ENCODE measurements at places on chromosomes 6 and 20.

DNA sequence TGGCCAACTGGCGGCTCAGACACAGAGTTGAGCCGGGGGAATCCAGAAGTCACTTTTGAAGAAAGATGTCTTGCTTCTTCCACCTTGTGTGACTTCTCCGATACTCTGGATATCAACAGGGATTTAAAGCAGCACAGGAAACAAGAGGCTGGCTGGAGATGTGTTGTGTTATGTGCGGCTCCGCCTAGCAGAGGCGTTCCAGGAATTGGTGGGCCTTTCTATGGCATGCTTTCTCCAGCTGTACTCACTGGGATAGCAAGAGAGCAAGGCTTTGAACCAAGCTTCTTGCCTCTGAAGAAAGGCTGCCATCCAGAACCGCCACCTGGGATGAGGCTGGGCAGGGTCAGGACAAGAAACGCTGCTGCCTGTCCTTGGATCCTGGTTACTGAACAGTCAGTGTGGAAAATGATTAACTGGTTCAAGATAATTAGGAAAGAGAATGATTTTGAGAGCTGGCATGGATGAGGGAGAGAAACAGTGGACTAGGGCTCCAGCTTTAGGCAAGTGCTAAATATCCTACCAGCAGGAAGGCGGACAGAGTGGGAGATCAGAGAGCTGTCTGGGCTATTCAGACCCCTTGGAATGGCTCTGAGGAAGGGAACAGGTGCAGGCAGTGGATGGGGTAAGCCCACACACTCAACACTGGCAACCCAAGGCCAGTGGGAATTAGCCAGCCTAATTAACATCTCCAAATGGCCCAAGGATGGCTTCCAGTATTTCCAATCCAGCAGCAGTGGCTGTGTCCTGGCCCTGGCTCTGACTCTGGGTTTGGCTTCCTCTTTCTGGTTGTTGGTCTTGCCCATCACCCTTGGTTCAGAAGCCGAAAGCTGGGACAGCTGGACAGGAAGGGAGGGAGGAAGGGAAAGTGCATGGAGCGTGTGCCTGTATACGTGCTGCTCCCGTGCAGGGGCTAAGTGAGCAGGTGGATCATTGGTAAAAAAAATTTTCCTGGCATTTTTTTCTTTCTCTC lies 31.9 kb downstream of the INSM1 start:
- no peak for DNase-seq

- DNase-seq, result no peak
Observed at GRCh38 chr20:50389808-50390684, 120.1 kb upstream of the PTPN1 start.

DNA sequence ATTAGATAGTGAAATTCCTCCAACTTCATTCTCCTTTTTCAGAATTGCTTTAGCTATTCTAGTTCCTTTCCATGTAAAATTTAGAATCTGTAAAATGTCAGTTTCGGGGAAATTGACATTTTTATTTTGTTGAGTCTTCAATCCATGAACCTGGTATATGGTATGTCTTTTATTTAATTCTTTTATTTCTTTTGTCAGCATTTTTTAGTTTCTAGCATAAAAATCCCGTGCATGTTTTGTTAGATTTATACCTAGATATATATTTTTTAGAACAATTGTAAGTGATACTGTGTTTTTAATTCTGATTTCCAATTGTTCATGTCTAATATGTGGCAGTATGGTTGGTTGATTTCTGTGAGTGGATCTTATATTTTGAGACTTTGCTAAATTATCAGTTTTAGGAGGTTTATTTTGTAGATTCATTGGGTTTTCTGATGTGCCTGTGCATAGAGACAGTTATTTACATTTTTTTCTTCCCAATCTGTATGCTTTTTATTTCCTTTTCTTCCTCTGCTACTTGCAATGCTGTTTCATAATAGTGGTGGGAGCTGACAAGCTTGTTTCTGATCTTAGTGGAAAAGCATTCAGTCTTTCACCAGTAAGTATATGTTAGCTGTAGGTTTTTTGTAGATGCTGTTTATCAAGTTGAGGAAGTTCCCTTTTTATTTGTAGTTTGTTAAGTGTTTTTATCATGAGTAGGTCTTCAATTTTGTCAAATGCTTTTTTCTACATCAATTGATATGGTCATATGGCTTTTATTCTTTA lies 13.7 kb downstream of the TAB2 start:
- DNase-seq, result no peak

DNA sequence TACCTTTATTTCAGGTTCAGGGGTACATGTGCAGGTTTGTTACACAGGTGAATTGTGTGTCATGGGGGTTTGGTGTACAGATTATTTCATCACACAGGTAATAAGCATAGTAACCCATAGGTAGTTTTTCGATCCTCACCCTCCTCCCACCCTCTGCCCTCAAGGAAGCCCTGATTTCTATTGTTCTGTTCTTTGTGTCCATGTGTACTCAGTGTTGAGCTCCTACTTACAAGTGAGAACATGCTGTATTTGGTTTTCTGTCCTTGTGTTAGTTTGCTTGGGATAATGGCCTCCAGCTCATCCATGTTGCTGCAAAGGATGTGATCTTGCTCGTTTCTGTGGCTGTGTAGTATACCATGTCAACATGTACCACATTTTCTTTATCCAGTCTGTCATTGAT lies 66.0 kb downstream of the STK4 start:
- no peak for DNase-seq

GRCh38 chr6:154246723-154247118 lies 109.9 kb downstream of the IPCEF1 start:
- DNase-seq, result no peak

GRCh38 chr20:2002365-2002764 lies 8.5 kb upstream of the PDYN start:
- DNase-seq, result no peak

- no peak for DNase-seq
Observed at GRCh38 chr6:150881911-150882481, 16.5 kb downstream of the MTHFD1L start.

- DNase-seq, result no peak
Observed at GRCh38 chr6:133959667-133960368, 6.8 kb downstream of the TBPL1 start.

DNA sequence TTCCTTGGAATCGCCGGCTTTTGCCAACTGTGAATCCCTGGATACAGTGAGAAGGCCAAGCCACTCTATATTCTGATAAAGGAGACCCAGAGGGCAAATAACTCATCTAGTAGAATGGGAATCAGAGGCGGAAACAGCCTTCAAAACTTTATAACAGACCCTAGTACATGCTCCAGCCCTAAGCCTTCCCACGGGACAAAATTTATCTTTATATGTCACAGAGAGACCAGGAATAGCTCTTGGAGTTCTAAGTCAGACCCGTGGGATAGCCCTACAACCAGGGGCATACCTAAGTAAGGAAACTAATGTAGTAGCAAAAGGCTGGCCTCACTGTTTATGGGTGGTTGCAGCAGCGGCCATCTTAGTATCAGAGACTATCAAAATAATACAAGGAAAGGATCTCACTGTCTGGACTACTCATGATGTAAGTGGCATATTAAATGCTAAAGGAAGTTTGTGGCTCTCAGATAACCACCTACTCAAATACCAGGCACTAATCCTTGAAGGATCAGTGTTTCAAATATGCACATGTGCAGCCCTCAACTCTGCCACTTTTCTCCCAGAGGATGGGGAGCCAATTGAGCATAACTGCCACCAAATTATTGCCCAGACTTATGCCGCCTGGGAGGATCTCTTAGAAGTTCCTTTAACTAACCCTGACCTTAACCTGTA lies 29.5 kb downstream of the CEP85L start:
- DNase-seq, result no peak

GRCh38 chr6:73797861-73798260 lies 101.9 kb downstream of the CD109 start:
- DNase-seq, result no peak

- DNase-seq, result no peak
Observed at GRCh38 chr6:167476844-167477595, 152.1 kb downstream of the TTLL2 start.

GRCh38 chr20:45041464-45042337 lies 59.2 kb downstream of the KCNS1 start:
- no peak for DNase-seq

DNA sequence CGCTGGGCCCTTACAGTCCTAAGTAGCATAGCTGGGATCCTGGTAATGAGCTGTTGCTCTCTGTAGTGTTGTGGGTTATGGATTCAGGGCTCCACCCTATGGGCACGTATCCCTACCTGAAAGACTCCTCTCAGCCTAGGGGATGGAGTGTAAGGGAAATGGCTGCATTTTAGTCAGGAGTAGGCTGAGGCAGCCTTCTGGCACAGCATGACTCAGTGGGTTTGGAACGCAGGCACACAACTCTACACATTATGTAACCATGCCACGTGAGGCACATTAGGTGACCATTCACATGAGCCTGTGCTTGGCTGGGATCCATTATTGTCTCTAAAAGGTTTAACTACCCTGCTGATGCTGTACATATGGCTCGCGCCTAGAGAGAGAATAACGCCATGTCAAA lies 27.8 kb downstream of the HDDC2 start:
- no peak for DNase-seq

- peak; percentile 34 for DNase-seq
Observed at GRCh38 chr20:34528921-34529297, 12.7 kb downstream of the DYNLRB1 start.

DNA sequence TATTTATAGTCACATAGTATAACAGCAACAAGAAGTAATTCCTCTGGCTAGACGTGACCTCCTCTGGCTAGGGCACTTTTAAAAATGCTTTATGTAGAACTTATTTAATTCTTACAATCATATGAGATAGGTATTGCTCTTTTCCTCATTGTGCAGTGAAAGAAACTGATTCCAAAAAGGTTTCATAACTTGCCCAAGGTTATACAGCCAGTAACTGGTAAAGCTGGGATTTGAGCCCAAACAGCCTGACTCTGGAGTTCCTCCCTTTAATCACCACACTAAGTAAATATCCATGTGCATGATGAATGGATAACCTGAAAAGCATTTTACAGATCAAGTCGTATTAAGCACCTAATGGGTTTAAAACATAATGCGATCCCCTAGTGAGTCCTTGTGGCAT lies 214.6 kb downstream of the PRL start:
- DNase-seq, result no peak

DNA sequence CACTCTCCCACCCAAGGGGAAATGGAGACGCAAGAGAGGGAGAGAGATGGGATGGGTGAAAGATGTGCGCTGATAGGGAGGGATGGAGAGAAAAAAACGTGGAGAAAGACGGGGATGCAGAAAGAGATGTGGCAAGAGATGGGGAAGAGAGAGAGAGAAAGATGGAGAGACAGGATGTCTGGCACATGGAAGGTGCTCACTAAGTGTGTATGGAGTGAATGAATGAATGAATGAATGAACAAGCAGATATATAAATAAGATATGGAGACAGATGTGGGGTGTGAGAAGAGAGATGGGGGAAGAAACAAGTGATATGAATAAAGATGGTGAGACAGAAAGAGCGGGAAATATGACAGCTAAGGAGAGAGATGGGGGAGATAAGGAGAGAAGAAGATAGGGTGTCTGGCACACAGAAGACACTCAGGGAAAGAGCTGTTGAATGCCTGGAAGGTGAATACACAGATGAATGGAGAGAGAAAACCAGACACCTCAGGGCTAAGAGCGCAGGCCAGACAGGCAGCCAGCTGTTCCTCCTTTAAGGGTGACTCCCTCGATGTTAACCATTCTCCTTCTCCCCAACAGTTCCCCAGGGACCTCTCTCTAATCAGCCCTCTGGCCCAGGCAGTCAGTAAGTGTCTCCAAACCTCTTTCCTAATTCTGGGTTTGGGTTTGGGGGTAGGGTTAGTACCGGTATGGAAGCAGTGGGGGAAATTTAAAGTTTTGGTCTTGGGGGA lies 754 bp downstream of the TNF start:
- no peak for DNase-seq

GRCh38 chr6:21447987-21448386 lies 145.6 kb upstream of the SOX4 start:
- no peak for DNase-seq

- no peak for DNase-seq
Observed at GRCh38 chr6:137775720-137776119, 91.3 kb upstream of the TNFAIP3 start.

GRCh38 chr6:93624408-93624807 lies 205.0 kb upstream of the EPHA7 start:
- no peak for DNase-seq

- DNase-seq, result no peak
Observed at GRCh38 chr6:3226481-3227362, 731 bp downstream of the TUBB2B start.

- no peak for DNase-seq
Observed at GRCh38 chr6:166621114-166621540, 5.9 kb downstream of the RPS6KA2 start.

DNA sequence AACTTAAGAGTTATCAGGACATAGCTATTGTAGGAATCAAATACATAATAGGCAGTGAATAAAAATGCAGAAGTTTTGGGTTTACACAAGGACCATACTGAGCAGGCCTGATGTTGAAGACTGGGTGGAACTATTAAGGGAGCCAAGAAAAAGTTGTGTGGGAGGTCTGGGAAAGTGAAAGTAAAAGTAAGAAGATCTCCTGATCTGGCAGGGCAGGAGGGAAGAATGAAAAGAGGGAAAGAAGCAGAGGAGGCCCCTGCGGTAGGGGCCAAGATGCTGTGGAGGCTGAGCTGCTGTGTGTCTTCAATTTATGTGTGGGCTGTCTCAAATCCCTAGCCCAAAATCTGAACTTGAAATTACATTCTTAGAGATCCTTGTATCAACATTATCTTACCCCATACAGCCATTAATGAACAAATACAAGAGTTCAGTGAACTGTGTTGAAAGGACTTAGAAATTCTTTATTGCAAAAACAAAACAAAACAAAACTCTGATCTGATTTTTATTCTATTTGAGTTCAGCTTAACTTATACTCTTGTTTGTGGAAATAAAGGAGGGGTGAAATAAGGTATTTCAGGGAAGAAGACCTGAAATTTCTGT lies 1183.8 kb downstream of the HACE1 start:
- no peak for DNase-seq

GRCh38 chr6:2563635-2564034 lies 187.1 kb downstream of the MYLK4 start:
- no peak for DNase-seq

- no peak for DNase-seq
Observed at GRCh38 chr20:41352666-41353065, 12.0 kb downstream of the LPIN3 start.

All from spleen (tissue), 13 donors.